ENCODE measurements at places on chromosomes 5 and 9.
A peak's percentile ranks its signal among the peaks of the same experiment; 100 is the strongest.

DNA sequence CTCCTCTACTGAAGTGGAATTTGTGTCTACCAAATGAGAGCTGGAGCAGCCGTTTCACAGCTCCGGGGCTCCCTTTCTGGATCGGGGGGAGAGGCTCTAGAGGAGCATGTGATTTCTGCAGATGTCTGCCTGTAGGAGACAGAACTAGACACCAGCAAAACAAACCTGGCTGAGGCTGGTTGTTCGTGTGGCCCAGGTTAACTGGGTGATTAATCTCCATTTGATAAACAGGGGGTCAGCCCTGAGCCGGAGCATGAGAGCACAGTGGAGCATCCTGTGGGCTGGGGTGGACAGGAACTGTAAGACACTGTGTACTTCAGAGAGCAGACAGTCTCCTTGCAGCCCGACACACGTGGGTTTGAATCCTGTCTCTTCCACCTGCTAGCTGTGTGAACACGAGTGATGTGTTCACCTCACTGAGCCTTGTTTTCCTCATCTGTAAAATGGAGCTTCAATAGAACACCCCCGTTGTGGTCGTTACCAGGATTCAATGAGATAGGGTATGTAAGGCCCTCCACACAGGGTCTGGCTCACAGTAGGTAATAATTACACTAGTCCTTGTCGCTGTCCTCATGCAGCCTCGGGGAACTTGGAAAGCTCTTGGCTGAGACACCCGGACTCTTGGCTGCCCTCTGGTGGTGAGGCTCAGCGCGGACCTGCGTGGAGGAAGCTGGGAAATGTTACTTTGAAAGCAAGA lies 12.9 kb downstream of the CXCL14 start:
- peak; percentile 28 for DNase-seq

DNA sequence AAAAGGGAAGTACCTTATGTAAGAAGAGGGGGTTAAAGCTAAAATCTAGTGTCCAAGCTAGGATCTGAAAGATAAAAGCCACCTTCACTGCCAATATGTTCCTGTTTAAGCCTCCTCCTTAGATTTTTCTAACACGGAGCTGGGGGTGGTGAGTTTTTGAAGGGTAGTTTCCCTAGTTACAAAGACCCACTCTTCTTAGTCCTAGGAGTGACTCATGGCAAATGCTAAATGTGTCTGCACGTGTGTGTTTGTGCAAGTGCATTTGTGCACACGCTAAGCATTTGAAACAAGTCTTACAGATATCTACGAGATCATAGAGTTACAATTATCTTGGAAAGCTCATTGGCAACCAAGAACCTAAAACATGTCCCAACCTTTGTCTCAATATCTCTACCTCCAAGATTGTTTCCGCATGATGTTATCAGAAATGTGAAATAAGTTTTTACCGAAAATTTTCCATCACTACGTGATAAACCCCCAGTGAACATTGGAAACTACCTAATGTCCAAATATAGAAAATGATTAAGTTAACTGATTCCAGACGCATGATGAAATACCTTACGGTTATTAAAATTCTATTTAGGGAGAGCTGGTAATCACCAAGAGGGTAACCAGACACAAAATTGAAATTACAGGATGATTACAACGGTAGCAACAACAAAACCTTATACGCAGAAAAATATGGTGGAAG lies 78.0 kb upstream of the HRH2 start:
- no peak for DNase-seq

DNA sequence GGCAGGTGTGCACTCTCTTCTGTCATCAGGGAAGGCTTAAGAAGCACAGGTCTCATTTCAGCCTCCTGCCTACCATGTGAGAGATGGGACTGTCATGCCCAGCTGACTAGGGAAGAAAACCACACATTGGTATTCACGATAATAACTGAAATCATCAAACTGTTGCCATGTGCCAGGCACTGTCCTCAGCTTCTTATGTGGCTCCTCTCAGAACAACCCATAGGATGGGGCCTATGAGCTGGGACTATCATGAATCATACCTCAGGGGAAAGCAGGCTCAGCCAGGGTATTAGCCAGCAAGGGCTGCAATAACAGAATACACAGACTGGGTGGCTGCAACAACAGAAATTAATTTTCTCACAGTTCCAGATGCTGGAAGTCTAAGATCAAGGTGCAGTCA lies 3.3 kb downstream of the AFAP1L1 start:
- DNase-seq: no peak

- no peak for DNase-seq
Observed at GRCh38 chr5:89535411-89535810, 652.4 kb upstream of the MEF2C start.

DNA sequence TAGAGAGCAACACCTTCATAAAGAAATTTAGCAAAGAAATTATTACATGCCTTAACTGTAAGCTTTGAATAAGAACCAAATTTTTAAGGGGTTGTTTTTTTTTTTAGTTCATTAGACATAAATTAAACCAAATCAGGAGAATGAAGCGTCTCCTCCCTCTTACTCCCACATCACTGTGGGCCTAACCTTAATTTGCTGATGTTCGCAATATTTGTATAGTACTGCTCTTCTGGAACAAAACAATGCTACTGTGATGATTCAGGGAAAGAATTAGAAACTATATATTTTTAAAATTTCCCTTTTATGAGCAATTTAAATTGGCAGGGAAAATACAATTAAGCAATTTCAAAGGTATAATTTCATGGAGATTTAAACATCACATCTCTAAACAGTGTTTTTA lies 275.0 kb upstream of the C9orf72 start:
- no peak for DNase-seq

GRCh38 chr5:44565902-44566301 lies 176.7 kb upstream of the FGF10 start:
- no peak for DNase-seq

DNA sequence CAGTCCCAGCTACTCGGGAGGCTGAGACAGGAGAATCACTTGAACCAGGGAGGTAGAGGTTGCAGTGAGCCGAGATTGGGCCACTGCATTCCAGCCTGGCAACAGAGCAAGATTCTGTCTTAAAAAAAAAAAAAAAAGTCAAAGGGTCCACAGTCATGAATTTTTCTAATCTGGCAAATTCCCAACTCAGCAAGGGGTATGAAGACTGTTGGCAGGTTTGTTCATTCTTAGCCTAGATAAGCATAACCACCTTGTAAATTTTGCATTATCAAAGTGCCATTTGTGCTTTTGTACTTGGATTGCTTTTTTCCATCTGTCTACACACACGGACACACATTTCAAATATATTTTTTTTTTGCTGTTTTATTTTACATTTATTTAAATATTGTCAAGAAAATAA lies 299.8 kb upstream of the NUDT12 start:
- no peak for DNase-seq

GRCh38 chr9:110919609-110920008 lies 118.7 kb downstream of the LPAR1 start:
- DNase-seq: no peak

DNA sequence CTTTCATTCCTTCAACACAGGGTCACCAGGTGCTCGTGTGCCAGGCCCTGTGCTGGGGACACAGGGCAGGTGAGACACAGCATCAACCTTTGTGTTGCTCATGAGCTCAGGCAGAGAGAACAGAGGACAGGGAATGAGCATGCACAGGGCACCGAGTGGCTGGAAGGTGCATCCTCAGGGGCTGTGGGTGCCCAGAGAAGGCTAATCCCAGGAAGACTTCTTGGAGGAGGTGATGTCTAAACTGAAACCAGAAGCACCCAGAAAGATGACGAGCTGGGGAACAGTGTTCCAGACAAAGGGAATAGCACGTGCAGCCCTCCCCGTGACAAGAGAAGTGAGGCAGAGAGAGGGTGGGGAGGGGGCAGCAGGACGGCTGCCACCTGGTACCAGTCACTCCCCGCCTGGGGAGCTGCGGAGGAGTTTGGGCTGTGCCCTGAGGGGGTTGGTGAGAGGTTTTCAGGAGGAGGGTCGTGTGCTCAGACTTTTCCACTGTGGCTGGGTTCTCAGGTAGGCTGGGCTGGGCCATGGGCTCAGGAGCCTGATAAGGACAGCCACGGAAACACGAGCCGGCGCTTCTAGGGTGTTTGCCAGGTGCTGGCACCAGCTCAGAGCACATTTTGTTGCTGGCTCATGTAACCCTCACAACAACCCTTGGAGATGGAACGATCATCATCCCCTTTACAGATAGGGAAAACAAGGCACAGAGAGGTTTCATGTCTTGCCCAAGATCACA lies 46.0 kb downstream of the HMCN2 start:
- DNase-seq: no peak

- no peak for DNase-seq
Observed at GRCh38 chr9:89377411-89377810, 59.1 kb downstream of the SECISBP2 start.

DNA sequence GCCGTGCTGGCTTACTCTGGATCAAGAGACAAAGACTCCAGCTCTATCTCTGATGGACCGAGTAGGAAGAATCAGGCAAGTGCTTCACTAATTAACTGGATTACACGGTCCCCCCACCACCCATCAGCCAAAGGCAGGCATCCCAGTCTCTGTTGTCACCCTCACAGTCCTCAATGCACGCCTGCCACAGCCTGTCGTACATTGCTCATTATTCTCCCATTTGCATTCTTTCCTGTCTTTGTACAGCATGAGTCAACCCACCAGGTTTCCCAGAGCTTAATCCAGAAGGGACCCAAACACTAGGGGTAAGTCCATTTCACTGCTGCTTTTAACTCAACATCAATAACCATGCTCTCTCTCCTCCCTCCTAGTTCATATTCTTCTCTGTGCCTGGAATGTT lies 44.4 kb downstream of the PCA3 start:
- DNase-seq: no peak

- DNase-seq: no peak
Observed at GRCh38 chr9:119789987-119790386, 420.8 kb upstream of the BRINP1 start.

GRCh38 chr5:77558266-77558665 lies 66.2 kb upstream of the WDR41 start:
- DNase-seq: no peak

DNA sequence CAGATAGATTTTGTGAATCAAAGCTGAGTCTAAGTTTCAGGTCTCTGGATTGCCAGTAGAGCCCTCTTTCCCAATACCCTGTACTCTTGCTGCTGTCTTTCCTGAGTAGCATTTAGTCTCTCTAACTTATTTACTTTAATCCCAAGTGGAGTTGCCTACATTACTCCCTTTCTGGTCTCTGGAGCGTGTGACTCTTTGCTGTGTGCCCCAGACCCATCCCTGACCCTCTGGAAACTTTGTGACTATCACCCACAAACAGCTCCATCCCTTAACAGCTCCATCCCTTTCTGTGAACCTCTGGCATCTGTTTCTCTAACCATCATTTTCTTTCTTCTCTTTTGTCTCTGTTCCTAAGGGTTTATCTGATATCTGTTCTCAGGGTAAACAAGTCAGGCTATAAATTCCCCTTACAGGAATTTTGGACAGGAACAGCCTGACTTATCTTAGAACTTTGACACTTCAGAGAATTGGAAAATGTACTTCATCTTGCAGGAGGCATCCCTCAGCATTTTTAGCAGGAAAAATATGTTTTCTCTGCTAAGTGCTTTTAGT lies 1167.1 kb upstream of the SEMA6A start:
- DNase-seq: no peak

DNA sequence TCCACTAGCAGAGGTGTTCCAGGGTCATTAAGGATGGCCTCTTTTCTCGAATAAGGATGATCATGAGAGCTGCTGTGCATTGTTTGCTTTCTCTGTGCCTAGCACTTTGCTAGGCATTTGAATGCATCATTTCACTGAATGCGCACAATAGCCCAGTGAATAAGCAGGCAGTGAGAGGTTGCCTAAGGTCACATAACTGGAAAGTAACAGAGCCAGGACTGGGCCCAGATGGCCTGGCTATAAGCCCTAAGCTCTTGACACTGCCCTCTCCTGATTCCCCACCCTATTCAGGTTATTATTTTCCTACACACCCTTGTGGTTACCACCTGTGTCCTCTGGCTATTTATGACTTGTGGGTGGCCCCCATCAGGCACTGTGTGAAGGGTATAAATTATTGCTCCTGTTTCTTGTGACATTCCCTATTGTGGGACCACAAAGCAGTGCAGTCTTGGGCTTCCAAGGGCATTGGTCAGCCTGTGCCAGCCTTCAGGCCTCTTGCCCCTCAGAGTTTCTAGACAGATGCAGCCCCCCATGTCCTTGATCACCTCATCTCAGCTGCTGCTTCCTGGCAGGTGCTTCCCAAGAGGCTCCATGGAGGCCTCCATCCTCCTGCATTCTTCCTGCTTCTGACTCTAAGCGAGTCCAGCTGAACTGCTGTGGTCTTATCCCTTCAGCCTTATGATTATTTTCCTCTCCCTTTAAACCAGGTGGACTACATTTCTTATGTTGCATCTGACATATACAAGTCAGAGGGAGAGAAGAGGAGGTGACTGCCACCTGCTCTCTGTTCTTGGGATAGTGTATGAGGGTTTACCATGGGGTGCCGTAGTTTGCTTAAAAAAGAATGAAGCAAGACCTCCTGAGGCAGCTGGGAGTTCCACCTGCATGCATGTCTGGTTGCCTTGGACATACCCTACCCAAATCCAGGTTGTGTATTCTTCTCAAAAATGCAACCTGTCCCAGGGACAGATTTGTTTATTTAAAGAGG lies 47.6 kb downstream of the ANGPTL2 start:
- DNase-seq: no peak

DNA sequence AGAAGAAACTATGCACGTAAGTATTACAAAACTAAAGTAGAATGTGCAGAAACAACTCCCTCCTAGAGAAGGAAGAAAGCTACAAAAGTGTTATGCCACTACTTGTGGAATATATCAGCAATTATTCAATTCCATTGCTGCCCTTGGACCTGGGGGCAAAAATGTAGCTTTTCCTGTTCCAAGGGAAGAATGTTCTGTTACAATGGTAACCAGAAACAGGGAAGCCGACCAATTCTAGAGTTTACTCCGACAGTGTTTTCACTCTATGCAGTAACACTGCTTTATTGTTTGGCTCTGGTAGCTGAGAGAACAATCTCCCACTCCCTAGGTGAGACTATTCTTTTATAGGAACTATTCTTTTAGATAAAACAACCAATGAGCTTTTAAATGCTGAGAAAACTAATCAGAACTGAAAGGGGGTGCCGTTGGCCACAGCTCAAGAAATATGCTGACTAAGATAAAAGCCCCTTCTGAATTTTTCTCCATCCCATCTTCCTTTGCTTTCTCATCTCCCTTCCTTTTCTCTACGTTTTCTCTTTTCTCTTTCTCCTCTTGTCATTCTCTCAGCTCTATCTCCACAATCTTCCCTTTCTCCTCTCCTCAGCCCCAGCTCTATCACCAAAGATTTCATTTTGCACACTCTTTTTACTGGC lies 54.1 kb downstream of the SLC1A3 start:
- no peak for DNase-seq

GRCh38 chr5:131505237-131505908 lies 129.7 kb downstream of the RAPGEF6 start:
- DNase-seq: no peak

GRCh38 chr5:50666261-50667022 lies at the start of gene PARP8:
Gene PARP8 (plus strand): TSS chr5:50666637. CDS start chr5:50667096, 459 bp downstream.
- DNase-seq: no peak

GRCh38 chr5:1380011-1380817 lies 35.3 kb upstream of the CLPTM1L start:
- DNase-seq: no peak

- no peak for DNase-seq
Observed at GRCh38 chr5:139105621-139106071, 92.5 kb downstream of the SIL1 start.

GRCh38 chr9:87862536-87863268 lies 20.0 kb upstream of the SPATA31E1 start:
- DNase-seq: no peak

Data from GM18507 (cell line).